ENCODE measurements at places on chromosomes 16 and 17.

DNA sequence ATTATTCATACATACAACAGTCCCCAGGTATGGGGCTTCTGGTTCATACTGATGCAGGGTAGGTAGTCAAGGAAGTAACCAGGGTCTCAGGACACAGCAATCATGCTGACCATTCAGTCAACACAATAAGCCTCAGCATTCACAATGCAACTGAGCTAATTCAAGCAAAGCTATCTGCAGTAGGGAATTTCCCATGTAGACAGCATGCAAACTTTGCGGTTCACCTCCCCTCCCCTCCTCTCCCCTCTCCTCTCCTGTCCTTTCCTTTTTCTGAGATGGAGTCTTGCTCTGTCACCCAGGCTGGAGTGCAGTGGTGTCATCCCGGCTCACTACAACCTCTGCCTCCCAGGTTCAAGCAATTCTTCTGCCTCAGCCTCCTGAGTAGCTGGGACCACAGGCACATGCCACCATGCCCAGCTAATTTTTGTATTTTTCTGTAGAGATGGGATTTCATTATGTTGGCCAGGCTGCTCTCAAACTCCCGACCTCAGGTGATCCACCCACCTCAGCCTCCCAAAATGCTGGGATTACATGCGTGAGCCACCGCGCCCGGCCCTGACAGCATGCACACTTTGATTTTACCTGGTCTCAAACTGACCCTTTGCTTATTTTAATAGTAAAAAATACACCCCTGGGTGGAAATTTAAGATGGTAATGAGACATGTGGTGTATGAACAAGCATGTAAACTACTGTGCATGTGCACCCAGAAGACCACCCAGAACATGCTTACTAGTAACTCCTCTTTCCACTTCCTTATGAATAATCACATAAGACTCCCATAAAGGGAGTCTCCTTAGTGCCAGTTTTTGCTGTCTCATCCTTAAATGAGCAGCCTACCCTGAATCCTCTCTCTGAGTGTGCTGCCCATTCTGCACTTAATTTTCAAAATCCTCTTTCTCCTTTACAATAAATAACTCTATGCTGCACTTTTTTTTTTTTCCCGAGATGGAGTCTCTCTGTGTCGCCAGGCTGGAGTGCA, 9.3 kb upstream of the RNF135 start:
- DNase-seq, result no peak

DNA sequence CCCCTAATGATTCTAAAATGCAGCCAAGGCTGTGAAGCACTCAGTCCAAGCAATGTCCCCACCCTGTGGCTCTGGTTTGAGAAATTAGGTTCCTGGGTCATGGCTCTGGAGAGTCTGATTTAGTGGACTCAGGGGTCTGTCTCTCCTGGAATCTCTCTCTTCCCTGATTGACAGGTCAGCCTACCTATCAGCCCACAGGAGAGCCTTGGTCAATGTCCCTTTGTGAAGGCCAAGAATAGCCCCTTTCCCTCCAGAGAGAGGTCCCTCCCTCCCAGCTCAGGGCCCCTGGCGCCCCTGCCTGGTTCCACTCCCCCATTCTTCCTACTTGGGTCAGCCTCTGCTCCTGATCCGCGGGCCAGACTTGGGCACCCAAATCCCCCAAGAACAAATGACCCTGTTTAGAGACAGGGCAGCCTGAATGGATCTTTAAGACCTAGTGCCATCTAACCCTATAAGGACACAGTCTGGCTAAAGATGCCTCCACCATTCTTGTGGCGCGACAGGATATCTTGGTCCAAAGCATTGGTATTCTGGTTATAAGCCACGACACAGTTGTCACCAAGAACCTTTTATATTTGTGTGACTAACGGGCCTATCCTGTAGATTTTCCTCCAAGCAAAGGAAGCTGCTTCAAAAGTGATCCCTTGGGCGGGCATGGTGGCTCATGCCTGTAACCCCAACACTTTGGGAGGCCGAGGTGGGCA, 38.3 kb upstream of the PRSS54 start:
- no peak for DNase-seq

GRCh38 chr17:5610956-5611355, 26.6 kb upstream of the NLRP1 start:
- DNase-seq, result no peak

DNA sequence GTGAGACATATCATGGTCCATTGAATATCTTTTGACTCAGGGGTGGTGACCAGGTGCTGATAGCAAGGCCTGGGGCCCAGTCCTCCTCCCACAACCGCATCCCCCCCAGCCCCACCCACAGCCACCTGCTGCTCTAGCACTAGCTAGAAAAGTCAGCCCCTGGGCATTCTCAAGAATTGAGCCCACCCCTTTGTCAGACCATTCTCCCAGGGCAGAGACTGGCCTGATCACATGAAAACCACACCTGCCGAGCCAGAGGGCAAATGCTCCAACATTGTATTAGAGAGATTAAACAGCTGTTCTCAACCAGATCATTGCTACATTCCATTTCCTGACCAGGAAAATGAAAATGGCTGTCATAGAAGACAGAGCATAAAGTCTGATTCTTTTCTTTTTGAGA, 62.4 kb downstream of the RAB11FIP4 start:
- no peak for DNase-seq

DNA sequence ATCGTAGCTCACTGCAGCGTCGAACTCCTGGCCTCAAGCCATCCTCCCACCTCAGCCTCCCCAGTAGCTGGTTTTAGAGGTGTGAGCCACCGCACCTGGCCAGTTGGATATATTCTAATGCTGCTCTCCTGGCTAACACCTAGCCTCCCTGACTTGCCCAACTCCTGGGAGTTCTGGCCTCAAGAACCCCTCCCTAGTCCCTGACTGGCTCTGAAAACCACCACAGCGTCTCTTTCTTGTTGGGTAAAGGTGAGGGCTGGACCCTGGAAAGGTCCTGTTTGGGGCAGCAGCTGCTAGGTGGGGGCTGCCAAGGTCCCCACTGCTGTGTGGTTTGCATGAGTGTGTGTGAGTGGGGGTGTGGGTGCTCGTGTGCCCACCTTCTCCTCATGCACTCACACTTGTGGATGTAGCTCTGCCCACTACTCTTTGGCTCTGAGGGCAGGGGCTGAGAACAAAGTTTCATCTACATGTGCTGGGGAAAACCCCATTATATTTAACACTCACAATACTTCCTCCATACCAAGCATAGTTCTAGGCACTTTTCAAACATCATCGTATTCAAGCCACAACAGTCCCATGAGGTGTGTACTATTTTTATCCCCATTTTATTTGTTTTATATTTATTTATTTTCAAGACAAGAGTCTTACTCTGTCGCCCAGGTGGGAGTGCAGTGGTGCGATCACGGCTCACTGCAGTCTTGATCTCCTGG, 7.1 kb upstream of the SPNS3 start:
- no peak for DNase-seq

- DNase-seq, result no peak
These were observed 3.0 kb upstream of the MXRA7 start for GRCh38 chr17:76713765-76714164.

- no peak for DNase-seq
These were observed 11.2 kb downstream of the CHMP1A start for GRCh38 chr16:89646270-89646669.

DNA sequence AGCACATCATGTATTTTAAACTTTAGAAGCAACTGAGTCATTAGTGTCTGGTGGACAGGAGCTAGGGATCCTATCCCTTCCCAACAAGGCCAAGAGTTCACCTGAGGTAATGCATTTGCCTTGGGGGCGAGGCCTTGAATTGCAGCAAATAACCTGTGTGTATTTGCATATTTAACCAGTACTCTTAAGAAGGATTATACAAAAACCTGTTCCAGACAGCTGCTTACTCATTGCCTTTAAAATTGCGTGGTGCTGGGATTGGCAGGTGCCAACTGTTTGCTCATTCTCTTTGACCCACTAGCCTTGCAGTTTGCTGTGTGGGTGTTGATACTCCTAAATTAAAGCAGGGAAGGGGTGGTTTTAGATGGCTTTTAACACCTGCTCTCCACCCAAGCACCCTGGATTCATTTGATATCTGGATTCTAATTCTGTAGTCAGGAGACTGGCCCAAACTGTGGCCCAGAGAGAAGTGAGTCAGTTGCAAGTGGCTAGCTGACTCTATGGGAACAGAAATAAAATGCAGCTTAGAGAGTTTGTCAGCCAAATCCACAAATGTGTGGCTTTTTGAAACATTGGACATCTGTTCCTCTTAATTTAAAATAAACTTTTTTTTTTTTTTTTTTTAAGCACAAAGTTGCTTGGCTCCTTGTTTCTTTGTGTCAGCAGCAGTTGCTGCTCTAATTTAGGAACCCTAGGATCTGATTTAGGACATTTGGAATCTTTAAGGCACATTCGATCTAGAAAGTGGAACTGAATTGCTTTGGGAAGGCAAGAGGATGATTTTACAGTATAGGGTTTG, 46.9 kb downstream of the TUBD1 start:
- no peak for DNase-seq

DNA sequence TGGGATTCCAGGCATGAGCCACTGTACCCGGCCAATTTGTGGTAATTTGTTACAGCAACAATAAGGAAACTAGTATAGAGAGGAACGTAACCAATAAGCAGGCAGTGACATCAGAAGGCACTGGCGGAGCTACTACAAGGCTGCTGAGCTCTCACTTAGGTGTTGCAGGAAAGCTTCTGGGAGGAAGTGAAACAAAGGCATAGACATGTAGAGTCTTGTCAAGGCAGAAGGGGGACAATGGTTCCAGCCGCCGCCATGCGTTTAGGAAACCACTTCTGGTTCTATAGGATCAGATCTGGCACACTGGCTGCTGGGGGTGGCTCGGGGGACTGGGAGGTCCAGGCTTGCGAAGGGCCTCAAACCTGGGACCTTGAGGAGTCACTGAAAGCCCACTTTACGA, 9.4 kb upstream of the CPSF4L start:
- DNase-seq, result no peak

GRCh38 chr16:69402439-69402838, 16.6 kb upstream of the TERF2 start:
- no peak for DNase-seq

Measured in CMK (cell line).